Foreskin keratinocyte (primary cell): ENCODE measurements at places on chromosomes 16 and 17.

DNA sequence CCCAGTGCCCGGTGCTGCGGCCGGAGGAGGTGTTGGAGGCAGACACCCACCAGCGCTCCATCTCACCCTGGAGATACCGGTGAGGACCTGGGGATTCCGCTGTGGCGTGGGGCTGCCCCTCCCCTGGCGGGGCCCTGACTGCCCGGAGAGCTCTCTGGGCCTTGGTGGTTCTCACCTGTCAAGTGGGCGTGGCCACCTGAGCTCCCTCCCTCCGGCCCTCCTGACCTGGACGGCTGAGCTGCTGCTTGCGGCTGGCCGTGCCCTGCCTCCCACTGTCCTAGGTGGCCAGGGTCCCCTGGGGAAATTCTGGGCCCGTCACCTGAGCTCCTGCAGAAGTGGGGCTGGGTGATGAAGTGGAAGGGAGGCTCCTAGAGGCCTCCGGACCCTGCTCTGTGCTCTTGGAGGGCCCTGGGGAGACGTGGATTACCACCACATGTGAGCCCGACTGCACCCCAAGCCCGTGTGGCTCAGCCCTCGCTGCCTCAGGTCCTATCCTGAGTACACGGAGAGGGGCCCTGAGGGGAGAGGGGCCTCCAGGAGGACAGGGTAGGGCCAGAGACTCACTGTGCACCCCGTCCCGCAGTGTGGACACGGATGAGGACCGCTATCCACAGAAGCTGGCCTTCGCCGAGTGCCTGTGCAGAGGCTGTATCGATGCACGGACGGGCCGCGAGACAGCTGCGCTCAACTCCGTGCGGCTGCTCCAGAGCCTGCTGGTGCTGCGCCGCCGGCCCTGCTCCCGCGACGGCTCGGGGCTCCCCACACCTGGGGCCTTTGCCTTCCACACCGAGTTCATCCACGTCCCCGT lies 1.1 kb downstream of the IL17C start:
- no peak for DNase-seq

GRCh38 chr17:41801374-41802271 lies 10.1 kb downstream of the P3H4 start:
- DNase-seq: no peak

DNA sequence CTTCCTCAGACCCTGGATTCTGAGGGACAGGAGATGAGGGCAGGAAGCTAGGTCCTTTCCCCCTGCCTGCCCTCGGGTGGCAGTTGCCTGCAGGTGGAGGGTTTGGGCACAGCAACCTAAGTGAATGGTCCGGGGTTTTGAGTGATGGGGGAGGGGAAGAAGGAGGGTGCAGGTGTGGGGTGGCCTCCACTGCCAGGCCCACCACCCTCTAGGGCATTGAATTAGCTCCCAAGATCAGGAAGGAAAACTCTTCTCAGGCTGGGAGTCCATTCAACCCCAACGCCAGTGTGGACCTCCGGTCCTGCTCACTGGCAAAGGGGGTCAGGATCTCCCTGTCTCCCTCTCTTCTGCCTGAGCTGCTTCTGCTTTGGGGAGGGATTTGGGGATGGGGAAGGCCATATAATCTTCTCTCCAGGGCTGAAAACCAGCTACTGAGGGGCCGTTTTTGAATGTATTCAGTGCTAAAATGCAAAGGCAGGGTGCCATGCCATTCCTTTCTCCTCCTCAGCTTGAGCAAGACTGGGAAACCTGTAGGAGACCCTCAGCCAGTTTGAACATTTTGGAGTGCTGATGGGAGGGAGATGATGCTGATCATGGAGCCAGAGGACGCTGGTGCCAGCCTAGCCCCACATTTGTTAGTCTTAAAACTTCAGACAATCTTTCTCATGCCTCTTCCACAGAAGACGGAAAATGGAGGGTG lies 18.8 kb downstream of the GRB7 start:
- DNase-seq: no peak

GRCh38 chr16:50702725-50703124 lies 9.3 kb downstream of the NOD2 start:
- DNase-seq: no peak

GRCh38 chr16:19672378-19672777 lies 45.6 kb downstream of the KNOP1 start:
- DNase-seq: no peak

GRCh38 chr17:72353502-72353901 lies 232.7 kb downstream of the SOX9 start:
- no peak for DNase-seq

DNA sequence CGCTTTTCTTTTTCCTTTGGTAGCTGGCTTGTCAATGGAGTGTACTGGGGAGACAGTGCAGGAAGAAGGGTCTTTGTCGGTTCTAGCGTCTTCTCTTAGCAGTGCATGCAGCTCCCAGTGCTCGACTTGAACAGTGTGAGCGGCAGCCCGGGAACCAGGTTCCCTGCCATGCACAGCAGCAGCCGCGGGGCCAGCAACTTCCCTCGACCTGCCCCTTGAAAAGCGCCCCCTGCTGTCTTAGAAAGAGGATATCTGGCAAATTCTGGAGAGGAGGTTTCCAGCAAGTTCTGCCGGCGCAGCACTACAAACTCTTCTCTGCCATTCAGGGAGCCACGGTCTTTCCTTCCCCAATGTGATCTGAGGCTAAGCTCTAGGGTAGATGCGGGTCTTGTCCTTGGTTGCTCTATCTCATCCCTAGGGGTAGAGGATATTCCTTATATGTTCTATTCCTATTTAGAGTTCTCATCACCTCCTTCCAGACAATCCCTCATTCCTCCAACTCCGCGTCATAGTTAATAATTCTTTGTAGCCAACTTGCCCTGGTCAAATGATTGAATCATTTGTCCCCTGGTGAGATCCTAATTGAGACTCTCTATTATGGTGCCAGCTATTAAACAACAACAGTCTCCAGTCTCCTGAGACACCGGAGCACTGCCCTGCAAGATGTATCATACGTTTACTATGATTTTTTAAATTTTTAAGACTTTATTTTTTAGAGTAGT lies 451.3 kb downstream of the PMP22 start:
- DNase-seq: no peak

DNA sequence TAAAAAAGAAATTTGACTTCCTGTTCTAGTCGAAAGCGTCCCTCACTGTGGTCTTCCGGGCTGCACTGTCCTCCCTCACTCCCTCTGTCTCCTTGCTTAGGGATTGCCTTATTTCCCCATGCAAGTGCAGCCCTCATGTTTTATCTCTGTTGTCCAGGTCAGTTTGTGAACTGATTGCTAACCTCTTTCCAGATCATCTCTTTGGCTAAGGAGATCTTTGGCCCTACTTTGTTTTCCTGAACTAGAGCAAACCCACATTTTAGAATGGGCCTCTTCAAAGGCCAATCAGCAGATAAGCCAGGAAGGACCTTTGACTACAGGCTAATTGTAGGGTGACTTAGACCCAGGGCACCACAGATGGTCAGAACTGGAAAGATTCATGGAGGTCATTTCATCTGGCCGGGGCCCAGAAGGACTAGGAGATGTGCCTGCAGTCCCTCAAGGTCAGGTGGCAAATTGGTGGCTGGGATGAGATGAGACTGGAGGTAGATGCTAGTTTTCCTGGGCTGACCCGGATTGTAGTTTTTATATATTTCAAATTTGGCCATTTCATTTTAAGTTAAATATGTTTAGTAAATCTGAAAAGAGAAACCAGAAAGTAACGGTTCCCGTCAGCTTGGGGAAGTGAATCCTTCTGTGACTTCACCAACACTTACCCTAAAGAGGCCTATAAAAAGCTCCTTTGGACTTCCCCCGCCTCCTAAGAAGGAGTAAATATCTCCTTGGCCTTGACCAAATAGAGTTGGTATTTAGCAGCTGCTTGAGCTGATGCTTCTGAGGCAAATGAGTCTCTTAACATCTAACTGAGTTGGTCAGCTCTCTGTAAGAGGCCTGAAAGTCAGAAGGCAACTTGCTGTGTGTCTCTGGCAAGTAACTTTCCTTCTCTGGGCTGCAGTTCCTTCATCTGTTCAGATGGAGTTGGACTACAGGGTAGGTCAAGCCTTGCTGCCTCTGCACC lies 6.2 kb upstream of the SLC25A19 start:
- DNase-seq: no peak

GRCh38 chr17:41212524-41213169 lies 13.8 kb upstream of the KRTAP9-2 start:
- DNase-seq: no peak

GRCh38 chr16:56370875-56371659 lies 54.3 kb downstream of the AMFR start:
- DNase-seq: no peak

DNA sequence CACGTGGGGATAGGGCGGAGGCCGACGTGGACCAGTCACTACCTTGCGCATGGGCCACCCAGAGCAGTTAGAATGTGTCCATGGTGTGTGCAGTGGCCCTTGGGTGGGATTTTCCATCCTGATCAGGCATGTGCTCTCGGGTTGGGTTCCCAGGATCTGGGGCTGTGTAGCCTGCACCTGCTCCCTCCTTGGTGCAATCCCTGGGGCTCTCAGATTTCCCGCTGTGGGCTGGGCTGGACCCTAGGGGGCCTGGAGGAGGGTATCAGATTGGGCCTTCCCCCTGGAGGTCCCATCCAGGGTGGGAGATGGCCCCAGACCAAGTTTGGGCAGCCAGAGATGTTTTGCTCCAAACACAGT lies 1.3 kb downstream of the SMTNL2 start:
- DNase-seq: no peak

GRCh38 chr17:13636951-13637350 lies 35.2 kb upstream of the HS3ST3A1 start:
- no peak for DNase-seq

GRCh38 chr17:22242472-22242871 lies 550.1 kb downstream of the KCNJ18 start:
- DNase-seq: no peak

DNA sequence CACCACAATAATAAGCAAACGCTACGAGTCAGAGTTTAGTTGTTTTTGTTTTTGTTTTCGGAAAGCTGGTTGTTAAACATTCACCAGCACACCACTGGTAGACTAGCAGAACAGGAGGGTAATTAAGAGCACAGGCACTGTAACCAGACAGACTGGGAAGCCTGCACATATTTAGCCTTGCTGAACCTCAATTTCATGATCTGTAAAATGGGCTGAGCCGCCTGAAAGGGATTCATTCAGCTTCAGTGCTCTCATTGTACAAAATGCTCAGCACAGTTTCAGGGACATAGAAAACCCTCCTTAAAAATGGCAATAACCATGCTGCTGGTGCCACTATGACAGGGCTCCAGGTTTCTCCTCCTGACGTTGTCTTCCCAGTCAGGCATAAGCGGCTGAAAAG lies 66.4 kb downstream of the TMEM114 start:
- no peak for DNase-seq

GRCh38 chr16:73016488-73016830 lies 31.5 kb downstream of the ZFHX3 start:
- DNase-seq: no peak
